ENCODE measurements at places on chromosomes 3 and 15.

DNA sequence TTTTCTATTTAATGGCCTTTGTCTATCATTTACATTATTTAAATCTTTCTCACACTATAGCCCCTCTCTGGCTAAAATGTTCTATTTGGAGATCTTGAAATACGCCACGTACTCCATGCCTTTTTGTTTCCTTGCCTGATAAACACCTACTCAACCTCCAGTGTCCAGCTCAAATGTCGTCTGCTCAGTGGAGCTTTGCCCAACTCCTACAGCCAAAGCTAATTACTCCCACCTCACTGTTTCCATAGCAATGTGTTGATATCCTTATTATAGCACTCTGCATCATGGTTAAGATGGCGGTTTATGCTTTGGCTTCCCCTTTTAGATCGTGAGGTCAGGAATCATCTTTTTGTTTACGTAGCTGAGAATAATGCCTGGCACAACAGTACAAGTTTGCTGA, 55.9 kb downstream of the NGLY1 start:
- no peak for DNase-seq

DNA sequence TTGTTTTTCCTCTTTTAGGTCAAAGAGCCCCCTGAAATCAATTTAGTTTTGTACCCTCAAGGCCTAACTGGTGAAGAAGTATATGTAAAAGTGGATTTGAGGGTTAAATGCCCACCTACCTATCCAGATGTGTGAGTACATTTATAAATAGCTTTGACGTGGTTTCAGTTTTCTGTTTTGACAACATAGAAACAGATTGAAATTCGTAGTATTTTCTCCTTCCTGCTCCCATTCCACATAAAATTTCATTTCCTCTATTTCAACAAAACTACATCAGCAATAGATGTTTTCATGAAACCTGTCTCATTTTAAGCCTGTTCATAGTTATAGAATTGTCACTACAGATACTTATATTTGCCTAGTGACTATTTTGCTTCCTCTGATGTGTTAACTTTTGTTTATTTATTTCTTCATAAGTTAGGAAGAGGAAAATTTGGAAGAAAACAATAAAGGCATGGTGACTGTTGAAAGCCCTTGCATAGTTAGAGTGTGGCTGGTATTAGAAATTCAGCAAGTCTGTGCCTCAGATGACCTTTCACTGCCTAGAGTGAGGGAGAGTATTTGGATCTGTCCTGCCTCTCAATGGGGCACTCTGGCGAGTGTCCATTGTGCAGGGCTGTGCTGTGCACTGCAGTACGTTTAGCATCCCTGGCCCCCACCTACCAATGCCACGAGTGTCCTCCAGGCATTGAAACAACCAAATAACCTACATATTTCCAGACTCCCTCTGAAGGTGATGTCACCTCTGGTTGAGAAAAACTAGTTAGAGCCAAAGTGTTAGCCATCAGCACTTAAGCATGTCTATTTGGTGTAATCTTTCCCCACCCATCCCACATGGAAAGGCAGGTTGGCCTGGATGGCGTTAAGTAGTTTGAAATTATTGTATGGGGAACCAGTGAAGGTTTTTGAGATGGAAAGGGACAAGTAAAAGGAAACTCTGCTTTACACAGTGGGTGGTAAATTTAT, 5.9 kb downstream of the EIF2AK4 start:
- DNase-seq: no peak

DNA sequence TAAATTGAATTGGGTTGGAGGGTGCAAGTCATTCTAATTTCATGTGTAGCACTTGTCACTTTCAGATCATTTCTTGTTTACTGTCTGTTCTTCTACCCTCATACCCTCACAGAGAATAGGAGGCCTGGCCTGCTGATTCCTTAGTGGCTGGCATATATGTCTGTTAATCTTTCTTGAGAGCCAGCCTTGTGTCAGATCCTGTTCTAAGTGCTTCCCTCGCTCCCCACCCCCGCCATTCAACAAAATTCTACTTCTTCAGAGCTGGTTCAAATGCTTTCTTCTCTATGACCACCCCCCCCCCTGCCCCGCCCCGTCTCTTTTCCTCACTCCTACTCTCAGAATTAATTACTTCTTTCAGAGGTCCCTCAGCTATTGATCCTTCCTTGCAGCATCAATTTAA, 1.5 kb upstream of the U2SURP start:
- DNase-seq: no peak

- no peak for DNase-seq
Observed at GRCh38 chr3:148089171-148089570, 608.5 kb upstream of the AGTR1 start.

DNA sequence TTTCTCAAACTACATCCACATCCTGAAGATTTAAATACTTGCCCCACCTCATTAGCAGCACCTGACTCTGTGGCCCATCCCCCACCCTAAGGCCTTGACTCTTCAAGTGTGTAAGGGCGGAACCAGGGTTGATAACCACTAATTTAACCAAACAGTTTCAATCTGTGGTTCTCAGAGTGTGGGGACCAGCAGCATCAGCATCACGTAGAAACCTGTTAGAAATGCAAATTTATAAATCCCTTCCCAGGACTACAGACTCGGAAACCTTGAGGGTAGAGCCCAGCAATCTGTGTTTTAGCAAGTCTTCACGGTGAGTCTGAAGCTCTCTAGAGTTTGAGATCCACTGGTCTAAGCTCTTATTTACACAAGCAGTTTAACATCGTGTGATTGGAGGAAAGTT, 12.4 kb downstream of the GNB4 start:
- DNase-seq: no peak

- DNase-seq: no peak
Observed at GRCh38 chr3:49912881-49913281, 9.2 kb upstream of the MST1R start.

Data from activated naive CD4-positive, alpha-beta T cell treated with anti-CD3 and anti-CD28 coated beads, Interleukin-2, amount 50 U/mL, for 16 hours (primary cell).